ENCODE measurements at places on chromosomes 4 and X.

GRCh38 chr4:77538144-77538543 is 67.5 kb upstream of the CXCL13 start:
- no peak for DNase-seq

- DNase-seq: no peak
These were observed 46.0 kb downstream of the ANKRD50 start for GRCh38 chr4:124666496-124666895.

- DNase-seq: no peak
These were observed 56.6 kb upstream of the FAM47B start for GRCh38 chrX:34886011-34886410.

- no peak for DNase-seq
These were observed 36.0 kb upstream of the NPNT start for GRCh38 chr4:105859233-105859632.

DNA sequence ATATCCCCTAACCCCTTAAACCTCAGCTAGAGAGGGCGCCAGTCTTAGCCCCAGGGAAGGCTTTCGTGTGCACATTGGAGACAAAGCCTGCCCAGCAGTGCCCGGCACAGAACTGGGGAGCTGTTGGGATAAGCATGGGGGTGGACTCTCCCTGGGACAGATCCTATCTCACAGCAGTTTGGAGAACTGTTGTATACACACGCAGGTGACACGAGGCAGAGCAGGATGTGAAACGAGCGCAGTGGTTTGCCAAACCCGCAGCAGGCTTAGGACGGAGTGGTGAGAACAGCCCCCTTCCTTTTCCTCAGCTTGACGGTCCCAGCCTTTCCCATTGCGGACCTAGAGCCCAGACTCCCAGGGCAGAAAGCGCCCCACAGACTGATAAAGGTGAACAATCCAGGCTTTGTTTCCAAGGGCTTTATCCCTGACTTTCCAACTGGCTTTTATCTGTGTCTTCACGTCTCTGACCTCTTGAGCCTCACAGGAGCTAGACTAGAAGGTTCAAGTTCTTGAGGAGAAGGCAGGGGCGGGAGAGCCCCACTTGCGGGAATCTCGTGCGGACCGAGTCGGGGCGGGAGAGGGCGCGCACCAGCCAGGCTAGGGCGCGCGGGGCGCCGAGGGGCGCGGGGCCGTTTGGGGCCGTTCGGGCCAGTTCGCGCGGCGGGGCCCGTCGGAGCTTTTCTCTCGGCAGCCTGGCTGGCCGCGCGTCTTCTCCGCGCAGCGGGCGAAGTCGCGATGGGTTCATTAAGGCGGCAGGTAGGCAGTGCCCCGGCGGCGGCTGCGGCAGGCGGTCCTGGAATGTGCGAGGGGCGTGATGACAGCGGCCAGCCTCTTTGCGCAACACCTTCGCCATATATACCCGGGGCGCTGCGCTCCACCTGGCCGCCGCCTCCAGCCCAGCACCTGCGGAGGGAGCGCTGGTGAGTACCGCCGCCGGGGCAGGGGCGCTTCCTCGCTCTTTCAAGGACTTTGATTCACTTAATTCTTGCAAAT is at the start of gene SLC34A2:
Gene SLC34A2, plus strand, starts transcription at position 881 of the 993 bp plus-strand sequence. CDS start 6,650 bp downstream, outside the sequence.
- no peak for DNase-seq

- no peak for DNase-seq
These were observed 266.3 kb upstream of the RASGEF1B start for GRCh38 chr4:81737865-81738559.

DNA sequence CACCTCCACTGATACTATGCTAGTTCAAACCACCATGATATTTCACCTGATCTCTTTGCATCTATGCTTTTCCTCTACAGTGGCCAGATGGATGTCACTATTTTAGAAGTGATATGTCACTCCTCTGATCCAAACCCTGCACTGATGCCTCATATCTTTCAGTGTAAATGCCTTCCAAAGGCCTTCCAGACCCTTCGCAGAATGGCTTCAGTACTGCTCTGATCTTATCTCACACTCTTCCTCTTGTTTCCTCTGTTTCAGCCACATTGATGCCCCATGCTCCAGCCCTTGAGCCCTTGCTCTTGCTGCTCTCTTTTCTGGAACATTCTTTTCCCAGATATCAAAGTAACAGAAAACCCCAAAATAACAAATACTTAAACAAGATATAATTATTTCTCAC is 17.9 kb downstream of the MID1IP1 start:
- no peak for DNase-seq

GRCh38 chrX:73877687-73878086 is 314.7 kb downstream of the CHIC1 start:
- DNase-seq: no peak

- no peak for DNase-seq
These were observed 34.9 kb downstream of the HMX1 start for GRCh38 chr4:8836664-8837171.

DNA sequence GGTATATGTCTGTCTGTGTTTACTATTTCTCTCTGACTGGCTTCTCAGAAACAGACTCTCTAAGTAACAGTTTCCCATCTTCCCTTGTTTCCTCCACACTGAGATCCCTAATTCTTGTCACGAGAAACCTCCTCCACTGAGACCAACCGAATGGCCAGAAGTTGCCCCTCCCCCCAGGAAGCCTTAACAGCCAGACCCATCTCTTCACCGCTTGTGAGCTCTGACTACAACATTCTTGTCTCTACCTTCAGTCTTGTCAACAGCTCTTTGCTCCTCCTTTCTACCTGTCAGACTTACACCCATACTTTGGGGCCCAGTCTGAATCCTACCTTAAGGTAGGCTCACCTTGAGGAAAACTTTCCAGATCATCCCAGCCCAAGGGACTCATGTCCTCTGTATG is 90.8 kb downstream of the NHSL2 start:
- no peak for DNase-seq

DNA sequence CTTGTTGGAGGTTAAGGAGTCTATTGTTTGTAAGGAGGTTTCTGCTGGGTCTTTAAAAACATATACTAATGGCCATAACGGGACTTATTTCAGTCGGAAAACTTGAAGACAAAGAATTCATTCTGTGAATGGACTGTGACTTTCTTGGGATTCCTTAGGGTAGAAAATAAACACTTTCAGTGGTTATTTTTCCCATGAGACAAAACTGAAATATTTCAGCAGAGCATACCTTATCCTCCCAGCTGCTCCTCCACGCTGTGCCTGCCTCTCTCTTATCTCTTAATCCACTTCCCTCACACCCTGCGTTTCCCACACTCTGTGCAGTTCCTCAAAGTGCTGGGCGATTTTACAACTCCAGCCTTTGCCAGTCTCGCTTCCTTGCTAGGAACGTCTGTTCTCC is 47.1 kb upstream of the SORBS2 start:
- DNase-seq: no peak

- no peak for DNase-seq
These were observed 2.8 kb downstream of the SLC35A2 start for GRCh38 chrX:48908600-48908999.

All from inflammatory macrophage treated with lipopolysaccharide for 1 hour (primary cell).